ENCODE measurements at places on chromosomes 12 and 14.

DNA sequence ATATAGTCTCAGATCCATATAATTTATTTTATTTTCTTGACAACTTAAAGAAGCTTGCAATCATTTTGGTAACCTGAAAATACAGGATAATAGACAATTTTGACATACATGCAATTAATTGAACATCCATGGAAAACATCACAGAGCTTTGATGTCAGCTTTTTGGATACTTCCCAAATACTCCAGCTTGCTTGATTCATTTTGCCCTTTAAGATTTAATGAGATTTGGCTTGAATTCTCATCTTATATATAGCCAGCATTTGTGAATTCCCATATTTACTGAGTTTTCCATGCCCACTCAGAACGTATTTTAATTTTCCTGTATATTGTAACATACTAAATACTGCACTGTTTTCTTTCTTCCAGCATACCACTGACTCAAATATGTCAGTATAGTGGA lies 803.0 kb upstream of the MGAT4C start:
- no peak for DNase-seq

DNA sequence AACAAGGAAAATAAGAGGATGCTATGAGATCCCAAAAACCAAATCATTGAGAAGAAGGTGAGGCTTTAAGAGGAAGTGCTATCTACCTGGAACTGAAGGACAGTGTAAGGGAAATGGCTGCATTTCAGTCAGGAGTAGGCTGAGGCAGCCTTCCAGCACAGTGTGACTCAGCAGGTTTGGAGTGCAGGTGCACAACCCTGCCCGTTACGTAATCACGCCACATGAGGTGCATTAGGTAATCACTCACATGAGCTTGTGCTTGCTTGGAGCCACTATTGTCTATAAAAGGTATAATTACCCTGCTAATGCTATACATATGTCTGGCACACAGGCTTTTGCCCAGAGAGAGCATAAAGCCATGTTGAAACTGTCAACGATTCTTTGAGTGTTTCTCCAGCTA lies 74.9 kb downstream of the DIO2 start:
- DNase-seq, result no peak

DNA sequence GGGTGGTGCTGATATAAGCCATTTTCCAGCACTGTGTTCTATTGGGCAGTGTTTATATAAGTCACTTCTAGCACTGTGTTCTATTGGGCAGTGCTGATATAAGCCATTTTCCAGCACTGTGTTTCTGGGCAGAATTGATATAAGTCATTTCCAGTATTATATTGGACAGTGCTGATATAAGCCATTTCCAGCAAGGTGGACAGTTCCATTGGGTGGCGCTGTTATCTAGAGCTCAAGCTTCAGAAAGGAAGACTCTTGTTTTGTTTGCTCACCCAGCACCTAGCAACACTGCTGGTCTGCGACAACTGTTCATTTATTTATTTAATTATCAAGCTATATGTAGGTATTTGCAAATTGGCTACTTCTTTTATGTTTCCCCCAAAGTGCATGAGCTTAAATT lies 690.3 kb downstream of the AACS start:
- DNase-seq, result no peak

DNA sequence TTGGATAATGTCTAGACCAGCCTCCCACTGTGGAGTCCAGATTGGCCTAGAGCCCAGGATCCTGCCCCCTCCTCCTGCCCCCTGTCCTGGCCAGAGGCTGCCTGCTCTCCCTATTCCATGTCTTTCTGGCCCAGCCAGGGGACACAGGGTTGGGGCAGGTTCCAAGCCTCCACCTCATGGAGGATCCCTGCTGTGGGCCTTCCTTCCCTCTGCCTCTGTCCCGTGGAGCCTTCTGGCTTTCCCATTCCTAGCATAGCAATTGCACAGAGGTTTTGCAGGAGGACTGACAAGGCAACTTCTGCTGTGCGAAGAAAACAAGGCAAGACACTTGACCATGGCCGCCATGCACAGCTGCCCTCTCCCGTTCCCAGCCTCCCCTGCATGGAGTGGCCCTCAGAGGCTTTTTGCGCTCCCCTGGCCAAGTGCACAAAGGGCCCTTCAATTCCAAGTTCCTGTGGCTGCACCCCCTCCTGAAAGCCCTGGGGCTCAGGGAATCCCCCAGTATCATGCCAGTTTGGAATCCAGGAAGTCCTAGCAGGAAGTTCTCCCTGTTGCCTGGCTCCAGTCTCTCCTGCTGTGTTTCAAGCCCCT lies 42.1 kb downstream of the KRT80 start:
- no peak for DNase-seq

DNA sequence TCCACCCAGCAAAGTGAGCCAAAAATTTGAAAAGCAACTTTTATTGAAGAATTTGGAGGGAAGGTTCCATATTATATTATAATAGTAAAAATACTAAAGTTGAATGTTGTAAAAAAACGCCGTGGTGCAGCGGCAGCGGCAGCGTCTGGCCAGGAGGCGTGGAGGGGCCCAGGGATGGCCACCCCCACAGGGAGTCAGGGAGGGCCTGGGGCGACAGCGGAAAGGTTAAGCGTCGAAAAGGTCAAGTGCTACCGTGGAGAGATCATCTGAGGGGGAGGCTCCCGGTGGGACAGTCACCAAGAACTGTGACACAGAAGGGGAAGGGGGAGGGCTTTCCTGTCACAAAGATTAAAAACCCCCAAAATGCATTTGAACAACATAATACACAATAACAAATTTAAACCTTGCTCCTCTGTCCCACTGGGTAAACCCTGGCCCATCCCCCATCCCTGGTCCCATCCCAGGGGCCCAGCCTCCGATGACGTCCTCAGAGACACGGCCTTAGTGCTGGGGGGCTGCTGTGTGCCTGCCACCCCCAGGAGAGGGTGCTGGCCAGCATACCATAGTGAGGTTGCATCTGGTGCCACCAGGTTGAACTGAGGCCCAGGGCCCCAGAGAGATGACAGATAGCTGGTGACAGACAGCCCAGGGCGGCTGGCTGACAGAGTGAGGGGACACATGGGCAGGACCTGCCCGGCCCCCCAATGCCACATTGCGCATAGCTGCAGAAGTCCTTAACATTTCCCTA lies 16.6 kb downstream of the SIVA1 start:
- DNase-seq, result no peak

DNA sequence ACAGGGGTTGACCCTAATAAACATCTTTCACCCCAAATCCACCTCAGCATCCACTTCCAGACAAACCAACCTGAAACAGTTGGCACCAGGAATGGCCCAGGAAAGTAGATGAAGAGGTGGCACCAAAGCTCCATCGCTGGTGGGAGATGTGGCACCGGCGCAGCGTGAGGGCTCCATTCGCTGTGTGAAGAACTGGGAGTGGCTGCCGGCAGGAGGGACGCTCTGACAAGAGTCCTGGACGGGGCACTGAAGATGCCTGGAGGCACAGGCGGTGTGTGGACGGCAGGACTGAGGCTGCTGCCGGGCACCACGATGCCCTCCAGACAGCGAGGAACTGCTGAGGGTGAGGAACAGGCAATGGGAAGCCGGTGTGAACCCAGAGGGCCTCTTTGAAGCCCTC lies 29.3 kb downstream of the DIO3 start:
- DNase-seq, result no peak

- no peak for DNase-seq
These were observed 308.3 kb downstream of the DAD1 start for GRCh38 chr14:22280497-22281316.

DNA sequence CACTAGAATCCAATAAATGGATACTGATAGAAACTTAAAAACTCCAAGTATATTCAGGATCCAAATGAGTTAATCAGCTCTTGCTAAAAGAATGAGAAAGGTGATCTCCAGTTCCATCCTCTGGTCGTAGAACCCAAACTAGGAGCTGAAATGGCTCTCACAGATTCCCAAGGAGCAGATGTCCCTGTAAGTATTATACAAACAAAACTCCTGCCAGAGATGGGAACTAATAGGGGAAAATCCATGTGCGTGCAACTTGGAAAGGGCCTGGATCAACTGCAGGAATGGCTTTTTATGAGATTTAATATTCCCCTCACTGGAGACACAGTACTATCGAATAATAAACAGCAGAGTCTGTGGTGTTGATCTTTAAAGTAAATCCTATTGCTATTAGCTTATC lies 309.2 kb upstream of the TBX3 start:
- DNase-seq, result no peak

DNA sequence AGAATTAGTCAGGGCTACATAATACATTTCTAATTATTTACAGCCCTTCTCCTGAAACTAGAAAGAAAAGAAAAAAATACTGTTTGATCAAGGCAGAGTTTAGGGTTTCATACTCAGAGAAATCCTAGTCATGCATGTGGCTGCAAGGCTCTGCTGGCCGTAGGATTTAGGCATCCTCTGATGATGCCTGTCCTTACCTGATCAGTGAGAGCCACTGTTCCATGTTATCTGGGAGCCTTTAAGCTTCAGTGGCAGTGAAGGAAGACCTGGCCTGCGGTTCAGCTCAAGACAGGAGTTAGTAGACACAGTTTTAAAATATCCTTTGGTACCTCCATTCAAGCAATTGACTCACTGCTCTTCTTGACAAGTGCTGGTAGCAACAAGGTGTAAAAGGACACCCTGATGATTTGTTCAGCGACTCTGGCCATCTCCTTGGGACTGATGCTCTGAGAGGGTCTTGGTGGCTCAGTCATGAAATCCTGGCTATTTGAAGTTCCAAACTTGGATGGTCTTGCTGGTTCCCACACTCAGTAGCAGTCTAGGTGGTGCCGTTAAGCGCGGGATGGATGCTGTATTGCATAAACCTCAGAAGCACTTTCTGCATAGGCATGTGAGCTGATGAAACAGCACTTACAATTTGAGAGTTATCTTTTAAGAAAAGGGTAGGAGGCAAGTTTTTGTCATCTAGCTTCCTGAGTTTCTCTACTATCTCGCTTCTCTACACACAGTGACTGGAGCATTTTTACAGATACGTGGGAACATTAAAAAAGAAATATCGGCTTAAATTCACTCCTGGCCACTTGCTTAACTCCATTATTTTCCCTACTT lies 162.0 kb downstream of the SAMD4A start:
- no peak for DNase-seq

All from cardiac fibroblast (primary cell).